ENCODE measurements at places on chromosomes 12 and 14. TPM values are rescaled to one million over a fixed set of nuclear protein-coding genes. Genes with fewer than 3 reads are reported as not detected.

GRCh38 chr14:92568621-92569479 is 55.3 kb downstream of the RIN3 start:
- DNase-seq = no peak

The IL31 gene
- not detected for total RNA-seq

GRCh38 chr14:42424501-42424900 is 817.8 kb downstream of the LRFN5 start:
- DNase-seq = no peak

GRCh38 chr14:24456980-24457379 is 14.4 kb upstream of the SDR39U1 start:
- DNase-seq = no peak

- no peak for DNase-seq
Observed at GRCh38 chr12:100987552-100988521, 193.3 kb downstream of the ANO4 start.

DNA sequence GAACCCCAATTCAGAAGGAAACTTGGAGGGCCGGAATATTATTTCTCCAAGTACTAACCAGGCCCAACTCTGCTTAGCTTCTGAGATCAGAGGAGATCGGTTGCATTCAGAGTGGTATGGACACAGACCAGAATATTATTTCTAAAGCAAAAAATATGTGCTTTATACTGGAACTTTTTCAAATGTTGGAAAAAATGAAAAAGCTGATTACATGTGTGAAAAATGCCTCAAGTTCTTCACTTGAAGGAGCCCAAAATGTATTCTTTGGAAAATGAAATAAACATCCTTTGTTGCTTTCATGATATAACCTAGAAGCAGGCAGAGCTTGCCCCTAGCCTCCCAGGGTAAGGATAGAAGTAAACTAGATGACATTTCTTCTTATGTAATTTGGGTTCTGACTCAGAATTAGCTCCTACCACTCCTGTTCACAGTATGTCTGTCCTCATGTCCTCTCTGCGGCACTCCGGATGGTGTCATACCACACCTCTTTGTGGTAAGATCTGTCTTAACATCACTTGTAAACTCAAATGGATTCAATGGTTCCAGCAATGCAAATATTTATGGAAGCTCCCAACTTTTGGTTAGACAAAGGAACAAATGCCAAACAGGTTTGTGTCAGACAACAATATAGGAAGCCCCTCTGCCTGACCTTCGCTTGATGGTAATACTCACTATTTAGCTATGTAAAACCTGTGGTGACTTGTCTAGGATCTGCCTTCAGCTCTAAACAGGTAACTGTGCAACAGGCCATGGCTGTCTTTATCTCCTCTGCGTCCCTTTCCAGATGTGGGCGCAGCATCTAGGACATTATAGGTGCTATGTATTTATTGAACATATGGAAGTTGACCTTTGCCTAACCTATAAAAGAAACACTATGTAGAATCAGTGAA is 178.5 kb downstream of the SSPN start:
- no peak for DNase-seq

GRCh38 chr12:106090591-106091445 is 47.9 kb downstream of the NUAK1 start:
- DNase-seq = no peak

- DNase-seq = no peak
Observed at GRCh38 chr12:47838286-47838931, 18.7 kb upstream of the HDAC7 start.

DNA sequence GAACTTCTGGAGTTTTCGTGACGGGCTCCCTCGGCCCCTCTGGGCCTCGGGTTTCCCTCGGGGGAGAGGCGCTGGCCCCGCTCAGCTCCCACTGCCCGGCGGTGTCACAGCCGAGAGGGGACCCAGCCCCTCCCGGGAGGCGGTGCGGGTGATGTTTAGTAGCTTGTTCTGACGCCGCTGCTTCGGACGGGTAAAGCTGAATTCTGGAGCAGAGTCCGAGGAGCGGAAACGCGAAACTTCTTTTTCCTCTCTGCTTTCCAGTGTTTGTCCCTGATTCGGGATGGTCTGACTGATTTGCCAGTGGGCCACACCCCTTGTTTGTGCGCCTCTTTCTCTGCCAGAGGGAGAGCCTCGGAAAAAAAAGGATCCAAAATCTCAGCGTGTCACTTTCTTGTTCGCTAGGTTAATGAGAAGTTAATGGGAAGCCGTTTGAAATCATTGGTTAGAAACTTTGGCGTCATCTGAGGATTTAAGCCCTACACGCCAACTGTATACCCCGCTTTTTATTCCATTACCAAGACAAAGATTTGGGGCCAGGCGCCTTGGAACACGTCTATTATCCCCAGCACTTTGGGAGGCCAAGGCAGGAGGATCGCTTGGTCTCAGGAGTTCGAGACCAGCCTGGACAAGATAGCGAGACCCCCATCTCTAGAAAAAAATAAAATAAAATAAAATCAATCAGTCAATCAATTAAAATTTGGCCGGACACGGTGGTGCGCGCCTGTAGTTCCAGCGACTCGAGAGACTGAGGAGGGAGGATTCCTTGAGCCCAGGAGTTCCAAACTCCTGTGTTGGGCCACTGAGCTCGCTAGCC is 756 bp downstream of the TULP3 start:
- DNase-seq = peak; percentile 82

DNA sequence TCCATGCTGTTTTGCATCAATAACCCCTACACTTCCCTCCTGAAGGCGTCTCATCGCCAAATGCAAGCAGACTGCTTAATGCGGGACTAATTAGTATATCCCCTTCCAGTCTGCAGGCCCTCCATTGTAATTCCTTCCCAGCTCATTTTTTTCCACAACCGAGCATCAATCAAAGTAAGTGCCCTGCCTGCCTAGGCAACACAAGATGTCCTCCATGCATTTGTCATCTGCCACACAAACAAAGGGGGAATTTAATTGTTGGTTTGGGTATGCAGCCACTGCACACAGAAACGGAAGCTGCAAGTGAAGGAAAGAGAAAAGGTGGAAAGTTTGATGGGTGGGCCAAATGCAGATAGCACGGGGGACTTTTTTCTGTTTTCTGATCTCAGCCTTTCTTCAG is 168.0 kb downstream of the EGLN3 start:
- DNase-seq = no peak

GRCh38 chr14:74975059-74975810 is 19.8 kb upstream of the PGF start:
- DNase-seq = no peak

GRCh38 chr14:78292003-78292402 is 121.8 kb downstream of the NRXN3 start:
- DNase-seq = no peak

GRCh38 chr12:50621399-50622300 is 116.9 kb downstream of the DIP2B start:
- peak; percentile 75 for DNase-seq

The ATF7 gene
- total RNA-seq = 18.7 TPM

- DNase-seq = no peak
Observed at GRCh38 chr14:76921088-76921399, 94.8 kb downstream of the LRRC74A start.

The TAS2R50 gene
- total RNA-seq = 10.9 TPM

GRCh38 chr12:49283541-49284429 is 11.2 kb upstream of the PRPH start:
- no peak for DNase-seq

The YBX3 gene
- total RNA-seq = 61.7 TPM

The ADAM21 gene
- 0.69 TPM for total RNA-seq

- DNase-seq = no peak
Observed at GRCh38 chr12:121390856-121391255, 9.1 kb upstream of the RNF34 start.

- DNase-seq = no peak
Observed at GRCh38 chr12:120183211-120183631, 11.3 kb downstream of the GCN1 start.

DNA sequence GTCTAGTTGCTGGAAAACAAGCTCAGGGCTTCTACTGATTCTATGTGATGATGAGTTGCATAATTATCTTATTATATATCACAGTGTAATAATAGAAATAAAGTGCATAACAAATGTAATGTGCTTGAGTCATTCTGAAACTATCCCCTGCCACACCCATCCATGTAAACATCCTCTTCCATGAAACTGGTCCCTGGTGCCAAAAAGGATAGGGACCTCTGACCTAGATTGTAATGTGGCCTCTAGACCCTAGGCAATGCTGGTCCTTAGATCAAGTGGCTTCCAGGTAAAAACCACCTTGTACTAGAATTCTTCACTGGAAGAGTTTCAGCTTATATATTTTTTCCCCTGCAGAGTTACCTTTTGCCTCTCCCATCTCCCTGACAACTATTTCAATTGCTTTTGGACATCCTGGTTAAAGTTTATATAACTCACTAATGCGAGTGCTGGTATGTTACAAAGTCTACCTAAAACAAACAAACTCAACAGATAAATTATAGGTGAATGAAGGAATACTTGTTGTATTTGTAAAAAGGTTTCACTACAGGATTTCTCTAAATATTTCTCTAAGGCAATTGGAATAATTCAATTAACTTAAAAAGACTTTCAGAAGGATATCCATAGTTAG is 462.5 kb downstream of the NAV3 start:
- DNase-seq = no peak

The ISM2 gene
- 6.1 TPM for total RNA-seq

GRCh38 chr14:84343656-84344055 is 1186.3 kb upstream of the FLRT2 start:
- DNase-seq = no peak

The C1R gene
- 83.1 TPM for total RNA-seq

The POTEM gene
- not detected for total RNA-seq

DNA sequence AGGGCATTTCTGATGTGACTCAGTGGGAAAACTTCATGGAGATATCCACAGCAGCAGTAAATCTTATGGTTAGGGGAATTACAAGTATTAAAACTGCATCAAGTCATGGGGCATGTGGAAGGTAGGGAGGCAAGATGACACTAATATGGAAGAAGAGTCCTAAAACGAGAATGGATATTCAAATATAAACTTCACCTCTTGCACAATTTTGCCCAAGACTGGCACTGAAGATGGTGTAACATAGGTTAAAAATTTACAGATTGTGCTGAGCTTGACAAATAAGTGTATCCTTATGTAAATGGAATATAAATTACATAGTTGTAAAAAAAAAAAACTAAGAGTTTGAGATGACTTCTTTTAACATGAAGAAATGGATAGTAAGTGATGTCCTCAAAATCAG is 12.8 kb downstream of the ETFRF1 start:
- DNase-seq = no peak

DNA sequence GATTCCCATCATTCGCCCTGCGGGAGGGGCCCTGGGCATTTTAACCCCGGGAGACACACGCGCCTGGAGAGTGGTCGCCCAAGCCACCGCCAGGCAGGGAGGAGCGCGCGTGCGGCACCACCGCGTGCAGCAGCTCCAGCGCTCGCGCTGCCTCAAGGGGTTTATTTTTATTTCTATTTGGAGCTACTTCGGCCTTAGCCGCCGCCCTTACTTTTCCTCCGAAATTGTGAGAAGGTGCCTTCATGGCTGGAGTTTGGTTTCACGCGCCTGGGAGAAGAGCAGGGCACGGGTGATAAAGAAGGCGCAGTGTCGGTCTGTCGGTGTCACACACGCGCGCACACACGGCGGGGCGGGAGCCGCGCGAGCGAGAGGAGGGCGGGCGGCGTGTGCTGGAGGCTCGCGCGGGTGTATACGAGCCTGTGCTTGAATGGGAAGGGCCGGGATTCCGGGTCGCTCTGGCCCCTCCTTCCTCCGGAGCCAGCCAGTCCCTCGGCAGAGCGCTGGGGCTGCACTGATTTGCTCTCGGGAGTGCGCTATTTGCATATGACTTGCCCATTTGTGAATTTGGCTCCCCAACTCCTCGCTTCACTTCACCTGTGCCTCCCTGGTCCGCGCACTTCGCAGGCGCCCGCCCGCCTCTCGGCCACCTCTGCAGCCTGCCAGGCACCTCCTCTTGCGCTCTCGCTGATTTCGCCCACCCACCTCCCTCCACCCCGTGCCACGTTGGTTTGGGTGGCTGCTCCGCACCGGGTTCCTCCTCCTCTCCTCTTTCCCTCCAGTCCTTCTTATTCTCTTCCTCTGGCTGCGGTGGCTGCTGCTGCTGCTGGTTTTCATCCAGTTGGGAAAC is 932.3 kb downstream of the DIO2 start:
- DNase-seq = peak; percentile 45

GRCh38 chr12:111221062-111222026 is 147.6 kb downstream of the PHETA1 start:
- no peak for DNase-seq

DNA sequence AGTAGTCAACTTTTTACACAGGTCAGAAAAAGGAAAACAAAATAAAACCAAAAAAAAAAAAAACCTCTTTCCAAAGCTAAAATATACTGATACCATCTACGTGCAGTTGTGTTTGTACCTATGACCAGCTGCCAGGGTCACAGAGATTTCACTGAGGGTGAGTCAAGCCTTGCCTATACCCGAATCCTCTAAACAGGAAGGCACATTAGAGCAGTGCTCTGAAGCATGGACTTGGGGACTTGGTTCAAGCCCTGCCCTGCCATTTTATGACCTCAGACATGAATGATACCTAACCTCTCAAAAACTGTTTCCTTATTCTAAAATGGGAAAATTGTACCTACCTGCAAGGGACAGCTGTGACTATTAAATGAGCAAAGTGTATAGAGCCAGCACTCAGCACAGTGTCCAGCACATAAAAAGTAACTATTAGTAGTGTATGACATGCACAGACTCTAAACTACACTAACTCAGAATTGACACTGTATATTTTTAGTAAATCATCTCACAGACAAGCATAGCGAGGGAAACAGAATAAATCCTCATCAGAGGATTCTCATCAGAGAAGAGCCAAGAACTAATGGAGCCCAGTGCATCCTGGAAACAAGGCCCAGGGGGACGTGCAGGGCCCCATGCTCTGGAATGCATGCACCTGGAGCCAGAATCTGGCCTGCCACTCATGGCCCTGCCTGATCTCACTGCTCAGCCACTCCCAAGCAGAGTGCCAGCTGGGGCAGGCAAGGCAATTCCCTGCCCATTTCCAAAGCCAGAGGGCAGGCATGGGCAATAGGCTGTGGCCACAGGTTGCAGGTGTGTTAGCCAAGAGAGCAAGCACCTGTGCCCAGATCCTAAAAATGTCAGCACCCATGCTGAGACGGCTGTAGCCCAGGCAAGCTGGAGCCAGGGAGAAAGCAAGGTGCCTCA is 57.0 kb downstream of the NT5DC3 start:
- DNase-seq = no peak

GRCh38 chr12:116884871-116885270 is 3.6 kb upstream of the HRK start:
- no peak for DNase-seq

DNA sequence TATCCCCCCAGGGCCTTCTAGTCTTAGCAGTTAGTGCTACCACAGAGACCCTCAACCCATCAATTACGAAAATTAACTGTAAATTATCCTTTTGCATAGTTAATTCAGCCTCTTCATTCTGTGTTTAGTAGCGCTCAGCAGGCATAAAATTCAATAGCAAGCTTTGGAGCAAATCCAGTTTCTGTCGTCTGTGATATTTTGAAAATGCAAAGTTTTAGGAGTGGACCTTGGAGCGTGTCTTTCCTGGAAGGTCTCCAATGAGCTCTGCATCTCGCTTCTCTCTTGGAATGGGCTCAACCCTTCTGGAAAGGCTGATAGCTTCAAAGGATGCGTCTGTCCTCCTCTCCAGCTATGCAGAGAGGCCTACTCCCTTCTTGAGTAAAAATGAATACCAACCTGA is 222.9 kb downstream of the SLC15A4 start:
- DNase-seq = no peak

The NOXRED1 gene
- 0.50 TPM for total RNA-seq

The SALL2 gene
- 47.0 TPM for total RNA-seq
